Hematopoietic multipotent progenitor cell treated with erythropoietin and hydrocortisone succinate and interleukin-3 and kit ligand, for 6 days (in vitro differentiated cells): ENCODE measurements at places on chromosomes 5 and 9.

GRCh38 chr5:154970759-154971158 is 29.9 kb downstream of the MRPL22 start:
- DNase-seq: peak; percentile 7

DNA sequence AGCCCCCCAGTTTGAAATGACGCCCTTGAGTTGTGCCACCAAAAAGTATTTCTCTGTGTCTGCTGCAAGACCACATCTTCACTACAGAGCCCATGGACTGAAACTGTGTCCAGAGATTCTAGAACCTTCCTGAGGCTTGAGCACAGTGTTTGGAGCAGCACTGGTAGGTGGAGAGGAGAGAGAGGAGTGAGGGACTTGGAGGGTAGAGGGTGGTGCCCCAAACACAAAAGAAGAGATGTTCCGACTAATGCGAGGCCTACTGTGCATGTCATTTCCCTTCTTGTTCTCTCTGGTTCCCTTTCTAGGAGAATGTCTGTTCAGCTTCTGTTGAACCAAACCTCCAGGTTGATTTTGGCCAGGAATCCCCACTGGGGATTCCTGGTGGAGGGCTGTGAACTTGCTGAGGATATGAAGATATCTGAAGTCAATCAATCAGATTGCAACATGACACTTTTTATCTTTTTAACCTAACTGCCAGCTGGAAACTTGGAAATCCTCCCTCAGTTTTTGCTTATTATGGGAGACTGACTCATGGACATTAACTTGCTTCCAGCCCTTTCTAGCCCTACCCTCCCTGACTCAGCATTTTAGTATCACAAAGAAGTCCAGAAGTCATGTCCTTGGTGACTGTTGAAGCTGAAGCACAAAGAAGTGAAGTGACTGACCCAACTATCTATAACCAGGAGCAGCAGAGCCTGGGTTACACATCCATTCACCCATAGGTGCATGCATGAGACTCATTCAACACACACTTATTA is 154.5 kb downstream of the NR3C1 start:
- peak; percentile 57 for DNase-seq

- DNase-seq: no peak
Observed at GRCh38 chr9:16363916-16364315, 506.6 kb downstream of the BNC2 start.

DNA sequence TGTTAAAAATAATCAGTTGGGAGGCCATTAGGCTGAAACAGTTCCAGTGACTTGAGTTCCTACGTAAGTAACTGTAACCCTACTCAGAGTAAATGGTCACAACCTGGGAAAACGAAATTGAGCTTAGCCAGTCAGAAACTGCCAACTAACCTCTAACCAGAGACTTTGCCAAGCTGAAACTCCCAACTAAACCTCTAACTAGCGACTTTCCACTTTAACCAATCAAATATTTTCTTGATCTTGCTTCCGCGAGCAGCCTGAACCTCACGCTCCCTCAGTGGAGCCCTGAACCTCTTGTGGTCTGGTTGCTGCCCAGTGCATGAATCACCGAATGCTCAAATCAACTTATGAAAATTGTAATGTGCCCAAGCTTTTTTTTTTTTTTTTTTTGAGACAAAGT is 156.2 kb downstream of the MED10 start:
- no peak for DNase-seq

DNA sequence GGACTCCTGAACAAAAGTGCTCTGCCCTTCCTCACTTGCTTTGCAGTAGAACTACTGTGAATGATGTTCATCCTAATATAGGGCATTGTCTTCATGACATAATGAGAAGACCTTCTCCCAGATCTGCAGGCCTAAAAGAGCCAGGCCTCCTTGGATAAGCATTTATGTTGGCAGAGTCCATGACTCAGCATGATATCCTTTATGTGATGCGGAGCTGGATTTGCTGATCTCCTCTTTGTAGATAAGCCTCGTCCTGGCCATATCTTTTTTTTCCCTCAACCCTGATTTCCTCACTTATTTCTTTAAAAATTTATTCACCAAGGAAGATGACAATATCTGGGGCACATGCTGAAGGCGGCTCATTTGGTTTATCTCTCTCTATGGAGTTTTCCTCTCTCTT is 62.4 kb upstream of the TAS2R1 start:
- DNase-seq: no peak
